Coronary artery (tissue), 2 donors: ENCODE measurements at places on chromosomes 7 and 10.

DNA sequence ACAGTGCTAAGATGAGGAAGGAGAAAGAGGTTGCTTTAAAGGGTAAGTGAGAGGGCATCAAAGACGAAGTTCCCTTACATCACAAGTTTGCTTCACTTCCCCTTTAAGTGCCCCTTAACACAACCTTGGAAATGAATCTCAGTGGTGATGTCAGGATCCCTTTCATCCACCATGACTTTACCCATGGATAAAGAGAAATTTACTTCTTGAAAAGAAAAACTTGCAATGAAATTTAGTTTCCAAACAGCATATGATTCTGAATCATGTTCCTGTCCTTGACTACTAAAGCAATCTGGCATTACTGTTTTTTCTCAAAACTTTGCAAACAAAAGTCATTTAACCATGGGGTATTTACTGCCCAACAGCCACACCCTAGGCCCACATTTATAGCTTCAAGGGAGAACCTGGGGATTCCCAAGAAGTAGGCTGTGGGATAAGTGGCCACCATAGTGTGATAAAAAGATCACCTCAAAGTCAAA, 135.9 kb downstream of the ITGB8 start:
- DNase-seq = no peak

GRCh38 chr10:101292194-101293006, 61.6 kb upstream of the BTRC start:
- no peak for DNase-seq

DNA sequence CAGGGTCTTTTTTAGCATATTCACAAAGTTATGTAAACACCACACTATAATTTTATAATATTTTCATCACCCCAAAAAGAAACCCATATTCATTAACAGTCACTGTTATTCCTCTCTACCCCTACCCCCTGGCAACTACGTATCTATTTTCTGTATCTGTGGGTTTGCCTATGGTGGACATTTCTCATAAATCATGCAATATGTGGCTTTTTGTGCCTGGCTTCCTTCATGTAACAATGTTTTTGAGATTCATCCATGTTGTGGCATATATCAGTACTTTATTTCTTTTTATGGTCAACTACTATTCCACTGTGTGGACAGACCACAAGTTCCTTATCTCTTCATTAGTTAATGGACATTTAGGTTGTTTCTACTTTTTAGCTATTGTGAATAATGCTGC, 59.1 kb upstream of the PAPSS2 start:
- DNase-seq = no peak

- DNase-seq = peak; percentile 85
Observed at GRCh38 chr10:122462533-122463465, 1.4 kb downstream of the HTRA1 start.

- DNase-seq = no peak
Observed at GRCh38 chr7:126203185-126203584, 1049.6 kb downstream of the GRM8 start.

- DNase-seq = no peak
Observed at GRCh38 chr7:104552102-104552501, 223.7 kb downstream of the LHFPL3 start.

DNA sequence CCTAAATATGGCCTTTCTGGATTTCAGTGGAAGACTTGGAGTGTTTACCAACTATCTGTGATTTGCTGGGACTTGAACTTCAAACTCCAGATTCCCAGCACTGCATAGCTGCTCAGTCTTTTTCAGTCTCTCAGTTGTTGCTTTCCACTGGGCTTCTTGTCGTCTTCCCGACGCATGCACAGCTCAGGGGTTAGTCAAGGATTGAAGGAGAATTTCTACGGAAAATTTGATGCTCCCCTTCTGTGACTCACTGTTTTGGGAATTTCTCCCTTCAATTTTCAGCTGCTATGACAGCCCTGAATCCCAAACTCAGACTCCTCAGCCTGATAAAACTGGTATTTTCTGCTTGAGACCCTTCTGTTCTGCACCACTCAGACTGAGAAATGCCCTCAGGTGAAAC, 91.7 kb downstream of the CYP26A1 start:
- no peak for DNase-seq

DNA sequence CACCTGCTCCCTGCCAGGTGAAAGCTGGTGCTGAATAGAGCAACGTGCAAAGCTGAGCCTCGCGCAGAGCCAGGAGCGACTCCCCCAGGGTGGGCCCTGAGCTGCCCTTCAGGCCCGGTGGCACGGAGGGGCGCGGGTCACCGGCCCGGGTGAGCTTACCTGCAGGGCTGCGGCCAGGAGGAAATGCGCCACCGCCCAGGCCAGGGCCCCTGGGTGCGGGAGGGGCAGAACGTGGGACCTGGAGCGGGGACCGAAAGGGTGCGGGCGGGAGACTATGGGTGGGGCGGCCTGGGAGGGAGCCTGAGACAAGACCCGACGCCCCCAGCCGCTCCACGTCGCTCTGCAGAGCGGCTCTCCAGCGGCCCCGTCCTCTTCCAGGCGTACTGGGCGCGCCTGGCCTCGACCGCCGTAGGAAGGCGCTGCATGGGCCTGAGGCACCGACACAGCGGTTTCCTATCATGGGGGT, 122.1 kb downstream of the BTAF1 start:
- DNase-seq = no peak

GRCh38 chr7:97012365-97013133, 7.2 kb downstream of the DLX6 start:
- DNase-seq = no peak

GRCh38 chr7:6553448-6554044, 2.3 kb upstream of the GRID2IP start:
- no peak for DNase-seq

- no peak for DNase-seq
Observed at GRCh38 chr7:147296986-147297385, 1180.4 kb downstream of the CNTNAP2 start.
